Upper lobe of left lung (tissue), 6 donors: ENCODE measurements at places on chromosomes 4 and X. TPM values are rescaled to one million over a fixed set of nuclear protein-coding genes. Genes with fewer than 3 reads are reported as not detected.
A peak's percentile ranks its signal among the peaks of the same experiment; 100 is the strongest.

Gene TCEAL5
- total RNA-seq: 0.31 TPM

Gene PAGE5
- total RNA-seq: not detected

Gene IRS4
- 0.69 TPM for total RNA-seq

Gene TXK
- 16.8 TPM for total RNA-seq

Gene NUDT10
- not detected for total RNA-seq

Gene KIAA0232
- total RNA-seq: 22.7 TPM

Gene APLN
- total RNA-seq: not detected

Gene LONRF3
- total RNA-seq: 28.5 TPM

Gene SYTL4
- total RNA-seq: 26.2 TPM

Gene LDB2
- total RNA-seq: 36.3 TPM

DNA sequence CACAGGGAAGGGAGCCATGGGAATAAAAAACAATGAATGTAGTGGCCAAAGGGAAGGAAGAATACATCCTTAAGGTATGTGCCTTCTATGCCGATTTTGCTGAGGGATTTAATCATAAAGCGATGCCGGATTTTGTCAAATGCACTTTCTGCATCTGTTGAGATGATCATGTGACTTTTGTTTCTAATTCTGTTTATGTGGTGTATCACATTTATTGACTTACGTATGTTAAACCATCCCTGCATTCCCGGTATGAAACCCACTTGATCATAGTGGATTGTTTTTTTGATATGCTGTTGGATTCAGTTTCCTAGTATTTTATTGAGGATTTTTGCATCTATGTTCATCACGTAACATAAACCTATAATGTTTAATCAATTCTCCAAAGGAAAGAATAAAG is 60.0 kb downstream of the SSX7 start:
- DNase-seq: no peak

DNA sequence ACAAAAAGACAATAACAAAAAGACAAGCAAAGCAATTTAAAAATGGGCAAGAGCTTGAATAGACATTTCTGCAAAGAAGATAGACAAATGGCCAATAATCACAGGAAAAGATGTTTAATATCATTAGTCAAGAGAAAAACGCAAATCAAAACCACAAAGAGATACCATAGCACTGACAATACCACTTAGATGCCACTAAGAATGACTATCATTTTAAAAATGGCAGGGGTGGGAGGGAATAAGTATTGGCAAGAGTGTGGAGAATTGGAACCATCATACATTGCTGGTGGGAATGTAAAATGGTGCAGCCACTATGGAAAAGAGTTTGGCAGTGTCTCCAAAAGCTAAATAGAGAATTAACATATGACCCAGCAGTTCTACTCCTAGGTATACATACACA is 15.1 kb upstream of the EXOC1 start:
- DNase-seq: no peak

DNA sequence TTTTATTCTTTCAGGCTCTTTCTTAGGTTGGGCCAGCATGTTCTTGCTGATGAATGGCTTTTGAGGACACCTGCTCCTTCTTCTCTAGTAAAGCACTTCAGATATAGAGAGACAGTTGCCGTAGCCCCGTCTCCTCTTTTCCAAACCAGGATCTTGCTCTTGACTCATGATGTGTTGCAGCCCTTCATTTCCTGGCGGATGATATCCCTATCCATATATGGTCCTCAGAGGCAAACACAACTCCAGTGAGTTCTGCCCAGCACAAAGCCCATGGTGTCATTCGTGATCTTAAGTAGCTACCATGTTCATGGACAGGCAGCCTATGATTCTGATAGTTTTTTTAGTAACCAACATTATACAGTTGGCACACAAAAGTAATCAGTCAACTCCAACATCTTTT is 59.8 kb upstream of the ACSL1 start:
- no peak for DNase-seq

DNA sequence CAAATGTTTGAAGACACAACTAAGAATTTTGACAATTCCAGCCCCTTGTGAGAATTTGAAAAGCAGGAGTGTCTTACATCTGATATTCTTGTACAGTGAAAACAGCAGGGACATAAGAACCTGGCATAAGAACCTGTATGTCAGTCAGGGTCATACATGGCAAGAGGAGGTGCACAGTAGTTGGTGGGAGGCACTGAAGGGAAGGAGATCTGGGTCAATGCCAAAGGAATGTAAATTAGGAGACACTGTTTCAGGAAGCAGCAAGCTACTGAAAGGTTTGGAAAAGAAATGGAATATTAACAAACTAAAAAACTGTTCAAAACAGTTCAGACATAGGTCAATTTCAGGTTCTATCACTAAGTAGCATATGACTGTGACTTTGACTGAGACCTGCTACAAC is 25.0 kb upstream of the SPP1 start:
- DNase-seq: no peak

- DNase-seq: no peak
Measured at GRCh38 chr4:76611616-76612207, 176.7 kb downstream of the SHROOM3 start.

DNA sequence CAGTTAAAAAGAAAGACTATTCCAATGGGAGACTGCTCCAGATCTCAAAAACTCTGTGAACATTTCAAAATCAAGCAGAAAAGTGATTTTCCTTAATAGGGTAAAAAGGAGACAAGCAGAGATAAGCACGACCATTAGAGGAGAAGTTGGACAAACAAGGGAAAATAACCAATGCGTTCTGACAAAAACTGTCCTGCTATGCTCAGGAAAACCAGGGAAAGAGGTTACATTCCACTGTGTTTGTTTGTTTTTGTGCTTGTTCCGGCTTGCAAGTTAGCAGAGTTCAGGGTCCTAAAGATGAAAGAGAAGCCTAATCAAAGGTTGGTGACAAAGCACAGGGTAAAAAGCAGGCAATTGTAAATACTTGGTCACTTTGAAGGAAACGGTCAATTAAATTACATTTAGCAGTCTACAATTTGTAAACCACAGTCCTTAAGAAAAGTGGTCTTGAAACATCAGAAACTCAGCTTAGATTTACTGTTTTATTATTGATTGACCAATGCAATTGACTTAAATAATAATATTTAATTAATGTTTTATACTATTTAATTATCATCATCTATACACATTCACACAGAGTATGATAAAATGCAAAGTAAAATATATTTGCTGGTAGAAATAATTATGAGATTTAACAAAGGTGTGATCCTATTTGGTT is 186.2 kb upstream of the CPXCR1 start:
- no peak for DNase-seq

DNA sequence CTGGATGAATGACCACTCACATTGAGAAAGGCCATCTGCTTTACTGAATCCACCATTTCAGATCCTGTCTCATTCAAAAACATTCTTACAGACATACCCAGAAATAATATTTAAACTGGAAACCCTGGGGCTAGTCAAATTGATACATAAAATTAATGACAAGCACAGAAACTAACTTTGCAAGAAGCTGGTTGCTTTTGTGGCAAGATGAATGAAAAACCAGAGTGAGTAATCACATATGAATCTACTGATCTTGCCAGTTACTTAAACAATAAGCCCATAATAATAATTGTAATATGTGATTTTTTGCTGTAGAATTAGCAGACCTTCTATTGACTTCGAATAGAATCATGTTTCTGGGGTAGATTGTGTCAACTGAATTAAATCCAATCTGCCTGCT is 235.1 kb downstream of the PPARGC1A start:
- no peak for DNase-seq

DNA sequence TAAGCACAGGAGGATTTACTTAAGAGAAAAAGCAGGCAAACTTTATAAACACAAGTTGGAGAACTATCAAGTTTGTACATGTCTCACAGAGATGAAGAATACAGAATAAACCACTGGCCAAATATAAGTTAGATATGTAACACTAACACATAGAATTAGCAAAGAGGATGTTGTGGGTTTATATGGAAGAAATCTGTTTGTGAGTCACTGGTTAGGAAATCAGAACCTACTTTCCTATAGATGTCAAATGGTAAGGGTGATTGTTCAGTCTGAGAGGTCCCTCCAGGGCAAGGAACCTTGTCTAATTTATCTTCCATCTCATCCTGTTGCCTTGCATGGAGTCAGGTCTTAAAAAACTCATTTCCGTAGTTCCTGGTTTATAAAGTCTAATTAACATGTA is 14.8 kb upstream of the ART3 start:
- DNase-seq: no peak

DNA sequence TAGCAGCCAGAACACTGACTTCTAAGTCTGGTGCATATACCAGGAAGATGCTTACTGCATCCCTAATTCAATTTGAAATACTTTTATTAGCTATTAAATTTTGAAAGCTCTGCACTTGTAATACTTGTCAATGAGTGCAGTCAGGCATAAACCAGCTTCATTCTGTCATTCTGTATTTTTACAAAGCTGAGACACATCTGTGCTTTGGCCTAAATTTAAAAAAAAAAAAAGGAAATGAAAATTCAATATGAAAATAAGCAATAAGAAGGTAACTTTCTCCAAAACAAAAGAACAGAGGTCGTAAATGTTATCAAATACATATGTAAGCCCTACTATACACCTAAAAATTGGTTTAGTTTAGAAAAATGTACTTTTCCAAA is 7.0 kb downstream of the SMIM14 start:
- no peak for DNase-seq

DNA sequence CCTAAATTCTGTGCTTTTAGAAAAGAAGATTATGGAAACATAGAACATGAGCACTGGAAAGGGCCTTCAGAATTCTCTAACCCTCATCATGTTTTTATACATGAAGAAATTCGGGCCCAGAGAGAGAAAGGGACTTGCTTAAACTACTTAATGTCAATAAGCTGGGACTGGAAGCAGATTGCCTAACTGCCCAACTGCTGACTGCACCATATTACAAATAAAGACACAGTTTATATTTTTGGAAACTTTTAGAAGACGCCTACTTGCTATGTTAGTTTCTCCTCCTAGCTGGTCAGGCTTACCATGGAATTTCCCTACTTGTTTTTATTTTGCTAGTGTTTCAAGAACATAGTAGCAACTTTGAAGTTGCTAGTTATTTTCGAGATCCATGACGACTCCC is 47.1 kb downstream of the SLC9A6 start:
- no peak for DNase-seq

GRCh38 chr4:147160908-147161513 is 215.3 kb upstream of the TTC29 start:
- DNase-seq: no peak

GRCh38 chr4:100960232-100960631 is 387.1 kb downstream of the PPP3CA start:
- no peak for DNase-seq

GRCh38 chrX:40508560-40508959 is 72.2 kb upstream of the ATP6AP2 start:
- DNase-seq: no peak

GRCh38 chrX:86329174-86329573 is 180.9 kb downstream of the DACH2 start:
- no peak for DNase-seq

DNA sequence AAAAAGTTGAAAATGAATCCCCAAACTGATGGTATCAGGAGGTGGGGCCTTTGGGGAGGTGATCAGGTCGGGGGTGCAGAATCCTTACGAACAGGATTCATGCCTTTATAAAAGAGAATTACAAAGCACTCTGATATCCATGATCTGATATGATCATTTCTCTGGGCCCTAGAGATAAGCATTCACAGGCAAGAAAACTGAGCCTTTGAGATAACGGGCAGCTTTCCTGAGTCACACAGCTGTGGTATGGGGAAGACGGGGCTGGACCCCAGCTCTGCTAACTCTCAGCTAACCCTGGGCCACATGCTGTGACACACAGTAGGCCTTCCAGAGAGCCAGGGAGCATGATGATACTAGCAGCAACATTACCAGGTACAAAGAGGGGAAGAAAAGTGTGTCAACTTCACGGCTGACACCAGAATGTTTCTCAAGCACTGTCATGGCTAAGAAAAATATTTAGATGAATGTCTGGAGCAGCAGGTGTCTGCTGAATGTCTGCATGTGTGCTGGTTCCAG is 85.1 kb downstream of the SLC2A9 start:
- no peak for DNase-seq

DNA sequence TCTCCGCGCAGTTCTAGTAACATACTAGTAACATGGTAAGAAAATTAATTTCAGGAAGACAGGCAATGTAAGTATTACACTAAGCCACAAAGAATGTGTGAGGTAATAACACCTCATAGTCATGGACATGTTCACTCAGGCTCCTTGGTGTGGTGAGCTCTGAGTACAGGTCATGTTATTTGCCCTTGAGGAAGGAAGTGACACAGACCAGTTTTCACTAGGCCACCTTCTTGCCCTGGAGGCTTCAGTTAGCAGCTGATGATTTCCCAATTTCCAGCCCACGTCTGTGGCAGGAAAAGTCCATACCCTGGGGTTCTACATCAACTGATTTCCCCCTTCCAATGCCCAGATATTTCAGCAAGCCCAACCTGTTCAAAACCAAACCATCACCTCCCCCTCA is 6.7 kb downstream of the APOO start:
- DNase-seq: peak; percentile 61

- DNase-seq: no peak
Measured at GRCh38 chr4:8329859-8330761, 60.6 kb downstream of the HTRA3 start.

- no peak for DNase-seq
Measured at GRCh38 chrX:10158279-10159144, 1.7 kb downstream of the CLCN4 start.

DNA sequence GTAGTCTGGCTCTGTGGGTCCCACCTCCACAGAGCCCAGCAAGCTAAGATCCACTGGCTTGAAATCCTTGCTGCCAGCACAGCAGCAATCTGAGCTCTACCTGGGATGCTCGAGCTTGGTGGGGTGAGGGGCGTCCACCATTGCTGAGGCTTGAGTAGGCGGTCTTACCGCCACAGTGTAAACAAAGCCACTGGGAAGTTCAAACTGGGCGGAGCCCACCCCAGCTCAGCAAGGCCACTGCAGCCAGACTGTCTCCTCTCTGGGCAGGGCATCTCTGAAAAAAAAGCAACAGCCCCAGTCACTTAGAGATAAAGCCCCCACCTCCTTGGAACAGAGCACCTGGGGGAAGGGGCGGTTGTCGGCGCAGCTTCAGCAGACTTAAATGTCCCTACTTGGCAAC is 243.2 kb upstream of the POF1B start:
- no peak for DNase-seq

GRCh38 chr4:94177822-94178221 is 29.8 kb upstream of the SMARCAD1 start:
- DNase-seq: no peak

DNA sequence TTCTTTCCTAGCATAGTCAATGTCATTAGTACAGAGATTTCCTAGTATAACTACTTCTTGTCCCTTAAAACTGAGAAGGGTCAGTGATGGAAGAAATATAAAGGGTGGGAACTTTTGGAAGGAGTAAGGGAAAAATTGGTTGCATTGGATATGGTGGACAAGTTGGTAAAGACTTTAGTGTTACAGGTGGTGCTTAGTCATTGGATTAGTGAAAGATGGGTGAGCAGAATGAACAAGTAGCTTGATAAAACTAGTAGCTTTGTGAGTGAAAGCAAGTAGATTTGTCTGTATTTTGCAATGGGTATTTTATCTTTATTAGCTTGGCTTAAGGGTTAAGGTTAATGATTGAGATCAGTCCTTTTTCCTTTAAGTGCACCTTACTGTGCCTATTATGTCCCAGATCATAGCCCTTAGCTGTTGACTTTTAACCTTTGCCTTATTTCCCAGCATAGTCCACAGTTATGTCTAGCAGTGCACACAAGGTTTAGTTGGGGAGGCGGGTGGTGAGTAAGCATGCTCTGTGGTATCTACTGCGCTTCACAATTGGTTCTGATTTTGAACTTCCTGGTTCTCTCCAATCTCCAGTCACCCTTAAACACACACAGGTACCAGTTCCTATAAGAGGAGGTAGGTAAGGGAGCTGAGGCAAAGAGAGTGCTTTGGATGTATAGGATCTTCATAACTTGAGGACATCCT is 9.5 kb downstream of the WDR44 start:
- no peak for DNase-seq

GRCh38 chrX:19776753-19777152 is 110.6 kb downstream of the SH3KBP1 start:
- DNase-seq: no peak
